ENCODE measurements at places on chromosomes 12 and 14. TPM values are rescaled to one million over a fixed set of nuclear protein-coding genes. Genes with fewer than 3 reads are reported as not detected.

AGAP2 gene
- 0.04 TPM for polyA plus RNA-seq

TBC1D30 gene
- polyA plus RNA-seq: 0.22 TPM

RPL10L gene
- not detected for polyA plus RNA-seq

DNA sequence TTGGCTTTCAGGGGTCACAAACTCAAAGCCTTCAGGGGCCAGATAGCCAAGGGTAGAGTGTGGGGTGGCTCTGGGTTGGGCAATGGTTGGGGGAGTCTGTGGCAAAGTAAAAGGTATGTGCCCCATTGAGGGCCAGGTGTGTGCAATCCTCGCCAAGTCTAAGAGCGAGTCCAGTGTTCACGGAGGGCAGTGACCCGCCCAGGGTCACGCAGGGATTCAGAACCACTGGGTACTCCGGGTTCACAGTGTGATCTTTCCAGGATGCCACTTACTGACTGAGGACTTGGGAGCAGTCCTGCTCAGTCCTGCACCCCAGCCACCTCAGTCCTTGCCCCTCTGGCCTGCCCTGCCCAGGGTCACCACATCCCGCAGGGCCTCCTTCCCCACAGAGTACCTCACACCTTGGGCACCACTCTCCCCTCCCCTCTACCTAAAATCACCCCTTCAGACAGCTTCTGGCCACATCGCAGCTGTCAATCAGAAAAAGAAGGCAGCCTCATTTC is 15.7 kb downstream of the ZDHHC22 start:
- DNase-seq: no peak

DNA sequence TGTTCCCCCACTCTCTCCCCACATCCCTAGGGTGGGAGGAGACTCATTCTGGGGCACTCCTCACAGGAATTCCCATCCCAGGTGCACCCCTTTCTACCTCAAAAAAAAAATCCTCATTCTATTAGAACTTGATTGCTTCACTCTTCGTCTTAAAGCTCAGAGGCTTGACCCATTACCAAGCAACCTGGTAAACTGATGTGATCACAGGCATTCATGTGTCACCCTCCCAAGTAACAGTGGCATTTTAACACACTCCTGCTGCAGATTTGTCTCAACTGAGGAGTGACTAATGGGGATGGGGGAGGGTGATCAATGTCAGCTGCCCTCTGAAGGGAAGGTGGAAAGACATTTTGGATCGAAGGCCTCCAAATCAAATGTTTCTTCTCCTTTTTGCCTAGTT is 78.1 kb upstream of the PTHLH start:
- DNase-seq: no peak

- no peak for DNase-seq
These were observed at the start of gene HOXC12 for GRCh38 chr12:53954694-53955035. HOXC12 (plus strand) TSS chr12:53954903; CDS start chr12:53954930, 27 bp downstream.

PDE3A gene
- polyA plus RNA-seq: 3.5 TPM

GRCh38 chr12:123761841-123762714 is at the start of gene DNAH10:
DNAH10 (plus strand) TSS chr12:123762301; CDS start chr12:123762337, 36 bp downstream.
- no peak for DNase-seq

KRT8 gene
- polyA plus RNA-seq: 31.1 TPM

GRCh38 chr12:123942911-123943648 is 29.6 kb downstream of the CCDC92 start:
- no peak for DNase-seq

DNA sequence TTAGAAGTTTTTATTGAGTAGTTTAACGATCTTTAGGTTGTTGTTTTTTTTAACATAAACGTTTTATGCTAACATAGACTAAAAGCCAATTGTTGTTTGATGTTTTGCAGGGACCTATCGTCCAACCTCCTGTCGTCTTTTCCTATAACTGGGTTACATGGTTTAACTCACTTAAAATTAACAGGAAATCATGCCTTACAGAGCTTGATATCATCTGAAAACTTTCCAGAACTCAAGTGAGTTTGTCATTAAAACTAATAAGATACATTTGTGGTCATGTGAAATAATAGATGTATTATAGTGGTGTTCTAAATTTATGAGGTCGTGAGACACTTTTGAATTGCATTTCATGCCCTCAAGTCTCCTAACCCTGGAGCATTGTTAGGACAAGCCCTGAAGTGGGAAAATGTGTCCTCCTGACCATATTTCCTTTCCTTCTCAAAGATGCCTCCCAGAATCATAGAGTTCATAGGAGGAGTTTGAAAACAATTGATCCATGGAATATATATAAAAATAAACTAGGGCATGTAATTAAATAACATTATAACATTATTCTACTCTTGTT is 84.9 kb downstream of the ZFC3H1 start:
- no peak for DNase-seq

AHNAK2 gene
- 6.6 TPM for polyA plus RNA-seq

MDGA2 gene
- not detected for polyA plus RNA-seq

DNA sequence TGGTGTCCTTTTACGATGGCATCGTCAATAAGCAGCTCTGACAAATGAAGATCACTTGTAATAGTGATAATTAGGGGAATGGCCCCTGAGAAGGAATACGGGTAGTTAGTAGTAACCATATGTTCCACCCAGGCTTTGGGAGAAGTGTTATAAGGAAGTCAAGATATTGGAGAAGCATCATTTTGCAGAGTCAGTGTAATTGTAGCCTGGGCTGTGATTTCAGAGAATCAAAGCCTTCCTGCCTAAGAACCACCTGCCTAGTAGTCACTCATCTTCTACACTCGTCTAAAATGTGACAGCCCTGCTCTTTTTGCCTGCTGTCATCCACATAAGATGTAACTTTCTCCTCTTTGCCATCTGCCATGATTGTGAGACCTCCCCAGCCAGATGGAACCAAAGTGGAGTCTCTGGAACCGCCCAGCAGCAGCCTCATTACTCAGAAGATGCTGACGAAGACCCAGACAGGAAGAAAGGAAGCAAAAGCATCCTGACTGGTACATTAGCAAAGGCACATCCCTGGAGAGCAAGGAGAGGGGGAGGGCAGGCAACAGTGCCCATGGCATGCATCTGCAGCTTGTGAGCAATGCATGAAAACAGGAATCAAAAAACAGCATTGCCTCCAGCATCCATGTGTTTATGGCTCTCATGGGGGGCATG is 12.6 kb upstream of the EDDM3A start:
- no peak for DNase-seq

C12orf60 gene
- 0.71 TPM for polyA plus RNA-seq

DNA sequence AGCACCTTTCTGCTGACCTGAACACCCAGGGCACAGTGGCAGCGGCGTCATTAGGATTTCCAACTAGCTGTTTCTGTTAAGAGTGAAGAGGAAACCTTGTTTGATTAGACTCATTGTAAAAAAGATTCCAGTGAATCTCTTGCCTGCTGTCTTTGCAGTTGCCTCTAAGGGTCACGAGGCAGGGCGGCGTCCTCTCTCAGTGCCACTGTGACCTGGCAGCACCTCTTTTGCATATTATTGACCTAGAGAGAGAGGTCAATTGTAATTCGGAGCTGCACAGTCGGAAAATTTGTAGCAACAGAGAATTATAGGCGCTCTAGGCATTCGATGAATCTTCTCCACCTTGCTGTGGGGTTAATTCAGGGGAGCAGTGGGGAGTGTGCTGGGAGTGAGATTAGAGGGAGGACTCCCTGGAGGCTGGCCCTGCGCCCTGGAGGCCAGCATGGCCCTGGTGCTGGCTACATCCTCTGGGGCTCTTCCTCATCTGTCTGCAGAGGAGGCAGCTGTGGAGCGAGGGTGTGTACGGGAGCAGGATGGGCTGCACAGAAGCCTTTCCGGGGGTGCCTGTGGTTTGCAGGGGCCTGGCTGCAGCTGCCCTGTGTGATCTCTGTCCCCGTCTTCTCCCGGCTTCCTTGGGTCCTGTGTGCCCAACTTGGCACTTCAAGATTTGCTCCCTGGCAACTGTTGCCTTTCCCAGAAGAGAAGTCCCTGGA is 14.3 kb downstream of the PACS2 start:
- no peak for DNase-seq

GRCh38 chr14:52325126-52325525 is 11.0 kb downstream of the PTGER2 start:
- no peak for DNase-seq

NOVA1 gene
- polyA plus RNA-seq: 0.10 TPM

RNASE3 gene
- not detected for polyA plus RNA-seq

DNA sequence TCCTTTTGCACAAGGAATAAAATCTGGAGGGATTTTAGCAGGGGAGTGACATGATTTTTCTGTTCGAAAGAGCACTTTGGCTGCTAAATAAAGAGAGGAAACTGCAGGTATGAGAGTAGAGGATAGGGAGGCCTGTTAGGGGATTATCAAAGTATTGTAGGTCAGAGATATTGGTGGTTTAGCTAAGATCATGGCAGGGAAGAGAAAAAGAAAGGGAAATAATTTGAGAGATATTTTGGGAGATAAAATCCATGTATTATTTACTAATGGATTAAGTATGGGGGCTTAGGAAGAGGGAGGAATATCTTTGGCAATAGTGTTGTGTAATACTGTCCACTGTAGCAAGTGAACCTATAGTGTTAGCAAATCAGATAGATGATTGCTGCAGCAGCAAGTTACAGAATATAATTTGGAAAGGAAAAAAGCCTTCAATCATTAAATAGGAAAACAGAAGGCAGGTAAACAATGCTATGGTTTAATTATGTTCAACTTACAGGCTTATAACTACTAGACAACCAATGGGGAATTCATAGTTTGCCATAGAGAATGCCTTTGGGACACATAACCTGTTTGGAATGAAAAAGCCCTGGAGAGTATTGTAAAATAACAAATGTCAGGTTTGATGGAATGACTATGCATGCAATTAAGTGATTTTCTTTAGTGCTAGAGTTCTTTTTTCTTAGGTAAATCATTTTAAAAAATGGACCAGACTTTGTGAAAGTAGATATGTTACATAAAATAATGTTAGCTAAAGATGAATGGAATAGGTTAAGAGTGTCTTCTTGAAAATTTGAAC is 50.5 kb downstream of the ADIPOR2 start:
- no peak for DNase-seq

HOXC12 gene
- 0.05 TPM for polyA plus RNA-seq

MAP1LC3B2 gene
- polyA plus RNA-seq: 2.5 TPM

Measured in BJ (cell line).